ENCODE measurements at places on chromosomes 11 and 22. TPM values are rescaled to one million over a fixed set of nuclear protein-coding genes. Genes with fewer than 3 reads are reported as not detected.

DNA sequence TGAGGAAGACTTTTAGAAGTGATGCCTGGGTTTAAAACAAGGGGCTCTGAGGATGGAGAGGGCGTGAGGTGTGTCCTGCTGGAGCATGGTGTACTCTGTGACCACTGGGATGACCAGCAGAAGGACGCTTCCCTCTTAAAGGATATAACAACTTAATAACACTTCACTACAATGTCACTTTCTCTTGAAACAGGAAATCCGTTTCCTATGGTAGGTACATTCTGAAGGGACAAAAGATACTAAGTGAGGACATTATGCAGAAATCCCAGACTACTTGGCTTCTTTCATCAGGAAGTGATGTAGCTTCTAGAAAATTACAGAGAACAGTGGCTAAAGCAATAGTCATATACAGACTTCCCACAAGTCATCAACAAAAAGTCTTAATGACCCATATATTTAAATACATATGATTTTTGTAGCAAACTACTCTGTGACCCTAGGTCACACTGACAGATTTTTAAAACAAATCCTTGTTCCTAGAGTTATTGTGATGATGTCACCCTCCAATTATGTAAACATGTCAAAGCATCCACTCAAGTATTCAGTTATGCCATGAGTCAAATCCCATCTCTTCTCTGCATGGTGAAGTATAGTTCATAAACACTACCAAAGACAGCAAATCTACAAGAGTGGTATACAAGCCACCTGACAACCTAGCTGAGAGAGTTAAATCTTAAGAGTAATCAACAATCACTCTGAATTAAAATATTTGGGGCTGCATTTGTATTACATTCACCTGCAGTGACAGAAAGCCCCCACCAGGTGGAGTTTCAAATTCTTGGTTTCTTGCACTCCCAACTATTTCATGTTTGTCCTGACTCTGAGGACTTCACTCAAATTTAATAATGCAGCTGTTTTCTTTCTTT lies 32.8 kb downstream of the PITPNB start:
- peaks cover 3% of the 10 kb centered on the region for H3K4me1 ChIP-seq
- no peaks in the 10 kb centered on the region for H3K27me3 ChIP-seq
- peak; percentile 56 for DNase-seq
- no peak overlapping the region for H3K4me3 ChIP-seq

- H3K4me1 ChIP-seq = no peaks in the 10 kb centered on the region
- no peaks in the 10 kb centered on the region for H3K27me3 ChIP-seq
- H3K4me3 ChIP-seq = no peak overlapping the region
- H3K36me3 ChIP-seq = peaks cover 30% of the 10 kb centered on the region
- no peak overlapping the region for H3K27ac ChIP-seq
- no peak for DNase-seq
These were observed 45.7 kb downstream of the DBX1 start for GRCh38 chr11:20114588-20114987.

- no peak overlapping the region for H3K27ac ChIP-seq
- H3K4me3 ChIP-seq = no peak overlapping the region
- H3K27me3 ChIP-seq = peaks cover 13% of the 10 kb centered on the region
- H3K36me3 ChIP-seq = no peaks in the 10 kb centered on the region
- DNase-seq = no peak
These were observed 92.9 kb upstream of the USP47 start for GRCh38 chr11:11748706-11749365.

DNA sequence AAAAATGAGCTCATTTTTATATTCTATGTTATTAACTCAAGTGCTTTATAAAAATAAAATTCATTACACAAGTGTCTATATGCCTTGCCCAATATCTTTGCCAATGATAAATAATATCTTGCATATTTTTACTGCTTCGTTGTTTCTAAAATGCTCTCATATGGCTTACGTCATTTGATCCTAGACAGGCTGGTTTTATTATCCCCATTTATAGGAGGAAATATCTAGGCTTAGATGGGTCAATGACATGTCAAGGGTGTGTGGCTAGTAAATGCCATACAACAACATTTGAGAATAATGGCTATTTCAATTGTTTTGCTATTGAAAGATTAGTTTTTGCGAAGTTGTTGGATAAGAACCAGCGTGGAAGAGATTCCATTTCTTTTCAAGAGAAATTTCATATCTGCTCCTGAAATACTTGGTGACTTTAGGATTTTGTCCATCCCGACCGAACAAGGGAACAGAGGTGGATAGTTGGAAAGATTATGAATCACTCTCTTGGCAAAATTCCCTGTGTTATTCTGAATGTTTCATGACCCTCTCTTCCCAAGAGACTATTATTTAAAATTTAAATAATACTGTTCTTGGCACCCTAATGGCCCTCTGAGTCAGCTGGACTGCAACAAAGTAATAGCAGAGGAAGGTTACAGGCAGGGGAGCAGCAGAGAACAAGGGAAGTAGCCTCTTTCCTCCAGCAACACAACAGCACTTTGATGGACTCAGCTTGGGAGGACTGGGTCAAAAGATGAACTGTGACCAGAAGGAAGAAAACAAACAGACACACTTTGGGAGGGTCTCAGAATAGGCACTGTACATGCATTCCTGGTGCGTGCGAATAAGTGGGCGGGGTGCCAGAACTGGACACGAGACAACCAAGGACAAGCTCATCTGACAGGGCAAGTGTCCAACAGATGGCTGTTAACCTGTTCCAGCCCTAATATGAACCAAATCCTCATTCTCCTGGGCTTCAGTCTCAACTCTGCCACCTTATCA lies 94.5 kb downstream of the ME3 start:
- peaks cover 23% of the 10 kb centered on the region for H3K4me1 ChIP-seq
- no peak overlapping the region for H3K4me3 ChIP-seq
- no peaks in the 10 kb centered on the region for H3K36me3 ChIP-seq
- H3K27ac ChIP-seq = peak overlapping the region; percentile 76

PCNX3 gene
- total RNA-seq = 6.6 TPM

ZNF70 gene
- 5.2 TPM for total RNA-seq

DNAJB7 gene
- not detected for total RNA-seq

POLA2 gene
- total RNA-seq = 18.8 TPM

TMEM126A gene
- 50.7 TPM for total RNA-seq

KCNK4 gene
- total RNA-seq = 0.13 TPM

SSTR3 gene
- not detected for total RNA-seq

CDK2AP2 gene
- total RNA-seq = 7.9 TPM

OR5M8 gene
- not detected for total RNA-seq
